ENCODE measurements at places on chromosomes 5 and 9.

DNA sequence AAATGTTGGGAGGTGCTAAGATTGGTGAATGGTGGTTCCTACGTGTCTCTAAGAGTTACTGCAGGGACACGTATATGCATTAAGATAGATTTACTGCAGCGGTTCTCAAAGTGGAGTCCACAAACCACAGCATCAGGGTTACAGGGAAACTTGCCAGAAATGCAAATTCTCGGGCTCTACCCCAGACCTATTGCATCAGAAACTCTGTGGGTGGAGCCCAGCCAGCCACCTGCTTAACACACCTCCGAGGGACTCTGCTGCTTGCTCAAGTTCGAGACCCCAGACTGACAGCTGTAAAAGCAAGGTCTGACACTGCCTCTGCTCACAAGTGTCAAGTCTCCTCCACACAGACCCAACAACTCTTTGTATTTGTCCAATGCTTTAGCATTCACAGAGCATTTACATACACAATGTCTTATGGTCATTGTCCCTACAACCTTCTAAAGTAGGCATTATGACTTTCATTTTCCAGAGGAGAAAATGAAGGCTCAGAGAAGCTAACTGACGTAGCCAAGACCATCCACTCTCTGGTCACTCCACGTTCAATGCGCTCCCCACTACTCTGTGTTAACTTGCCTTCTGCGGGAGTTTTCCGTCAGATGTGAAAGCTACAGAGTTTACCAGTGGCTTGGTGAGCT, 48.8 kb downstream of the HSD17B3 start:
- DNase-seq, result no peak

DNA sequence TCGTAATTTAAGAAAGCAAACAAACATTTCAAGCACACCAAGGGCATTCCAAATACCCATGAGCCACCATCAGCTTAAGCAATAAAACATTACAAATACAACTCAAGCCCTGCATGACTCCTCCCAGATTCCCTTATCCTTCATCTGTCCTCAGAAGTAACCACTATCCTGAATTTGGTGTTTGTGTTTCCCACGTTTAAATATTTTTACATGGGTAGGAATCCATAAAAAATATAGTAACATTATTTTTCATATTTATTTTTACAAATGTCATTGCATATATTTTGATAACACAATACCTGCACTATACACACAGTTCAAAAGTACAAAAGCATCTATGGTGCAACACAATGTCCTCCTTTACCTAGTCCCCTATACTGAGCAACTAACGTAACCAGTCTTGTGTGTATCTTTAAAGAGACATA, 6.4 kb downstream of the PRKAA1 start:
- DNase-seq, result no peak

- DNase-seq, result peak; percentile 36
Measured at GRCh38 chr9:91036826-91037510, 235.3 kb downstream of the SYK start.

DNA sequence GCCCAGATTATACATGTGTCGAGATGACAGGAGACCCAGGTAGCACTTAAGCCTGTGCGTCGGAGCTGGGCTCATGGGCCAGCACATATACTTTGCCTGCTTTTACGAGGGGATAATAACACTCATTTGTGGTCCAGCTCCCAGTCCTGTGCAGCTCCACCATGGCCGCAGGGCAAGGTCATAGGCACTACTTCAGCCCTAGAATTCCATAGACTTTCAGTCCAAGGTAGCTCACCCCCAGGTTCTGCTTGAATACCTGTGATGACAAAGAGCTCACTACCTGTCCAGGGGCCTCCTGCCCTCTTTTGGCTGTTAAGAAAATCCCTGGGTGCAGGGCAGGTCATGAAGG, 1.7 kb downstream of the CORO2A start:
- no peak for DNase-seq

- no peak for DNase-seq
Measured at GRCh38 chr5:10964806-10965205, 203.8 kb upstream of the DAP start.

DNA sequence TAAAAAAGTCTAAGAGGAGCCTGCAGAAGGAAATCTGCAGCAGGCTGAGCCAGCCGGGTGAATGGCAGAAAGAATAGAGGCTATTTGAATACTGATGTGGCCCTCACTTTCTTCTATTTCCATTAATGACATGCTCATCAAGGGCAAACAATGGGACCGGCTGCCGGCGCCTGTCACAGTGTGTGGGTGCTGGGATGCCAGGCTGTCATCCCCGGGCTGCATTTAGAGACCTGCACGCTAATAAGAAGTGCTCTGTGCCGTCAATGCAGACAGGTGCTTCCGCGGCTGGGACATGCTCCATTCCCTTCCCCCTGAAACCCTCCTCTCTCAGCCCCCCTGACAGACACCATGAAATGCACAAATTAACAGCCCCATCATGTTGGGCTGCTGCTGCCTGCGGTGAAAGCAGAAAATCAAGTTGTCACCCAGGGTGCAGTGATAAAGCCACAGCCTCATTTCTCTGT, 217.7 kb upstream of the TBCA start:
- no peak for DNase-seq

GRCh38 chr9:92516521-92516920, 19.3 kb downstream of the ECM2 start:
- no peak for DNase-seq

DNA sequence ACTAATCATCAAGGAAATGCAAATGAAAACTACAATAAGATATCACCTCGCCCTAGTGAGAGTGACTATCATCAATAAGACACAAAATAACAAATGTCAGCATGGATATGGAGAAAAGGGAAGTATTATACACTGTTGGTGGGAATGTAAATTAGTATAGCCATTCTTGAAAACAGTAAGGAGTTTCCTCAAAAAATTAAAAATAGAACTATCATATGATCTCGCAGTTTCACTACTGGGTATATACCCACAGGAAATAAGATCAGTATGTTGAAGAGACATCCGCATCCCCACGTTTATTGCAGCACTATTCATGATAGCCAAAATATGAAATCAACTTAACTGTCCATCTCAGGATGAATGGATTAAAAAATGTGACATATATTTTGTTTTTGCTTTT, 31.6 kb upstream of the STK32A start:
- DNase-seq, result no peak

GRCh38 chr9:95008151-95008771, 281.8 kb downstream of the AOPEP start:
- DNase-seq, result no peak

GRCh38 chr5:96933764-96934707, 1.8 kb upstream of the LNPEP start:
- DNase-seq, result no peak

DNA sequence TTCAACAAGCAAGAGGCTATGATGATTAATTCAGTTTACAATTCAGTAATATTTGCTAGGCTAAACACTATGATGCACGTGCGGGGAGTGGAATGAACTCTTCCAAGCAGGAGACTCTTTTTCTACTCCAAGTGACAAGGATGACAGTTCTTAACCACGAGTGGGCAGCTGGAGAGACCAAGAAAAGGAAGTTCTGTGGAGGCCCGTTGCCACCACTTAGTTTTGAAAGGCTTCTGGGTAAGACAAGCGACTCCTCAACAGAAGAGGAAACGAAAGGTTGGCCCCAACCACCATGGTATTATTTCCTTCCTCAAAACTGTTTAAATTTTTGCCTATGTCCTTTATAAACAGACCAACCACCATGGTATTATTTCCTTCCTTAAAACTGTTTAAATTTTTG, 2.8 kb downstream of the DCAF12 start:
- no peak for DNase-seq

DNA sequence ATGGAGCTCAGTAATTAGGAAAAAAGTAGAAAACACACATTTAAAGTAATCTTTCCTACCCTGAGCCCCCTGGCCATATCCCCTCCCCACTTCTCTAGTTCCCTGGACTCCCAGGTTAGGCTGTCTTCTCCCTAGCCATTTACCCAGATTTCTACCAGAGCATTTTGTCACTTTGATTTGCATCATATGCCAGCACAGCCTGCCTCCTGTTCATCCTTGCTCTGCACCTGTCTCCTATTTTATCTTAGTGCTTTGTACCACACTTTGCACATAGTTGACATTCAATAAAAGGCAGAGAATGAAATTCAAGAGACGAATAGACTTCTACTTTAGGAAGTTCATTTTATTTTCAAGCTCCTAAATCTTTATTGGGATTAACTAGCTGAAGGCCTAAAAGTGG, 344.5 kb downstream of the EBF1 start:
- no peak for DNase-seq

DNA sequence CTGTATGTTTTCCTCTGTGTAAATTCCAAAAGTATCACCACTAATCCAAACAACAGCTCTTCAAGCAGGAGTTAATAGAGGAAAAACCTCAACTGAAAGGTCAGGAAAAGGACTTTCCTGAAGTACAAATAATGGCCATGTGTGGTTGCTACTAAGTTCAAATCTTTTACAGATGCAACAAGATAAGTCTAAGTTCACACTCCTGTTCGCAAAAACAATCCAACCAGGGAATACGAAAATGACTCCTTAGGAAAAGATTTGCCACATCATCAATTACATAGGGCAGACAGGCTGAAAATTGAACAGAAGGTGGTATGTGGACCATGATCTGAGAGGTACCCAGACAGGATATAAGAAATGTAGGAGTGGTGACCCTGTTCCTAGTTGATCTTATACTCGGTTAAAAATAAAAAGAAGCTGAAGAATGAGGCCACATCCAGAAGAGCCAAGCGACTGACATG, 210.2 kb downstream of the TSSK1B start:
- no peak for DNase-seq

- no peak for DNase-seq
Measured at GRCh38 chr9:112239708-112240107, 64.6 kb upstream of the SUSD1 start.

- DNase-seq, result no peak
Measured at GRCh38 chr9:101625876-101626275, 31.1 kb upstream of the PPP3R2 start.

GRCh38 chr9:32171339-32171738, 213.1 kb upstream of the ACO1 start:
- no peak for DNase-seq

- no peak for DNase-seq
Measured at GRCh38 chr5:147554261-147554817, 44.5 kb upstream of the DPYSL3 start.

DNA sequence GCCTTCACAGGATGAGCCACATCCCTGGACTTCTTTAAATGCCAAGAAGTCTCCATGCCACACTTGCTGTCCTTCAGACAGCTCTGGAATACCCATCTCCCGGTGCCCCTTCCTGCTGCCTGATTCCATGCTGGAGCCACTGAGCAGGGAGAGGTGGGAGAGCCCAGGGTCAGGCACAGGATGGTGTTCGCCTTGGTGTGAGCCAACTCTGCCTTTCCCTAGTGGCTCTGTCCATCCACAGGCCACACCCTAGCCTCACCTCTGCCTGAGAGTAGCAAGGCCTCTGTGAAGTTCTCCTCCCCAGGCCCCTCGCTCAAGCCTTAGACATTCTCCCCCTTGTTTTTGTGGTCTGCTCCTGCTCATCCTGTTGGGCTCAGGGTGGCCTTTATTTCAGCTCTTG, 54.2 kb upstream of the ANGPTL2 start:
- DNase-seq, result no peak

DNA sequence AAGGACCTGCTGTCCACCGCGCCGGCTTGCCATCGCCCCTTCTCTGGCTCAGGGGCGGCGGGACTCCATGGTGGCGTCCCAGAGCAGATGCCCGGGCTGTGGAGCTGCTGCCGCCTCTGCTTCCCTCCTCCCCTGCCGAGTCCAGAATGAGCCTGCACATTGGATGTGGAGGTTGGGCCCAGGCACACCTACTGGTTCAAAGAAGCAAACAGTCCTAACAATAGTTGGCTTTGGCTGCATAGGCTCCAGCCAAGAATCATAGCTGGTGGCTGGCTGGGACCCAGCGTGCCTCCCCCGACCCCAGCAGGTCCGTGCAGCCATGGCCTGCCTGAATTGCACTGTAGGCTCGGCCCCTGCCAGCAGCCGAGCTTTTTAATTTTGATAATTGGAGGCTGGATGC, 25.8 kb downstream of the ADAMTSL2 start:
- DNase-seq, result no peak

DNA sequence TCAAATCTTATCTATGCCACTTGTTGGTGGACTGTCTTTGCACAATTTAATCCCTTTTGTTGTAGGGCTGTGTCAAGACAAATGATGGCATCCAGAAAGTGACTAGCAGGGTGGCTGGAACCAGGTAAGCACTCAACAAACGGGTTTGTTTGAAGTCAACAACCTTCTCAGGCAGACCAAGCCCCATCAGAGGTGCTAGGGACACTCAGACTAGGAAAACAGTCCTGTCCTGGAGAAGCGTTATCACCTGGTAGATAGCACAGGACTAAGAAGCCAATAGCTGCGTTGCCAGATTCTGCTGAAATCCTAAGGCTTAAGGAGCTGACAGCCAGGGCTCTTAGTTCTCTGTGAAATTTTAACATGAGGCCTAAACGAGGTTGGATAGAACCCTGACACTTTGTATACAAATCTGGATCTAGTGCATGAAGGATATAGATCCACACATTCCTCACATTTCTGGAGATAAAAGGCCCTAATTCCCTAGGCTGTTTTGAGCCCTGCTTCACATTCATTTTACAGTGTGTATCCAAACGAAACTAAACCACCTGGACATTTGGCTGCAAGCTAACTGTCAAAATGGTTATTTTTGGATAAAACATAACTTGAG, 179.8 kb downstream of the DCP2 start:
- DNase-seq, result no peak

GRCh38 chr5:16894236-16895057, 41.6 kb downstream of the MYO10 start:
- DNase-seq, result no peak

DNA sequence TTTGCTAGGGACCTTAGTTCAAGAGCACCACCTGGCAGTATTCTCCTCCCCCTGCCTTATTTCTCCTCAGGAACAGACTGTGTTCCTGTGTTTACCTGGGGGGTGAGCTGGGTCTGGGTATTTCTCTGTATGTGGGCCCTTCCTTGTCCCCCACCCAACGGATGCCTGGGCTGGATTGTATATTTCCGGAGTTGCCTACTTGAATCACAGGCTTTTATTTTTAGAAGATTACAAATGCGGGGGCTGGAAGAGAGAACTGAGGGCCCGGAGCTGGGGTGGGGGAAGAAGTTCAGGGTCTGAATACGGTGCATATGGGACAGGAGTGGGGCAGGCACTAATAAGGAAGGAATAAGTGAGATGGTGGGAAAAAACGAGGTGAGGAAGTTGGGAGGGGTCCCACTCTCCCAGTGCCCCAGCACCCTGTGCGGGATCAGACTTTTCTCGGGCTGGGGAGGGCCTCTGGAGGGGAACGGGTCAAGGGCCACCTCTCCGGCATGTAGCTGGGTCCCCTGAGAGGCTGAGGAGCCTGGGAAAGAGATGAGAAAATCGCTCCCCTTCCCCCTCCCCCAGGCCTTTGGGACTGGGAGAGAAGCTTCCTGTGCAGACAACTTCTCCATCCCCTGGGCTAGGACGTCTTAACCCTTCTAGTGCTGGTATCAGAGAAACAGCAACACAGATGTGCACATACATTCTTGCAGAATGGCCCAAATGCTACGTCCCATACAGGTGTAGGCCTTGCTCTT, 42.1 kb downstream of the PCDH1 start:
- no peak for DNase-seq

- DNase-seq, result no peak
Measured at GRCh38 chr9:110126986-110127864, 80.7 kb downstream of the C9orf152 start.
